ENCODE measurements at places on chromosomes 2 and 18.

- no peak for DNase-seq
Observed at GRCh38 chr2:230634146-230634545, 78.5 kb upstream of the CAB39 start.

- DNase-seq: no peak
Observed at GRCh38 chr18:55685638-55686037, 97.6 kb upstream of the TCF4 start.

- DNase-seq: no peak
Observed at GRCh38 chr2:40113997-40114396, 334.9 kb upstream of the THUMPD2 start.

DNA sequence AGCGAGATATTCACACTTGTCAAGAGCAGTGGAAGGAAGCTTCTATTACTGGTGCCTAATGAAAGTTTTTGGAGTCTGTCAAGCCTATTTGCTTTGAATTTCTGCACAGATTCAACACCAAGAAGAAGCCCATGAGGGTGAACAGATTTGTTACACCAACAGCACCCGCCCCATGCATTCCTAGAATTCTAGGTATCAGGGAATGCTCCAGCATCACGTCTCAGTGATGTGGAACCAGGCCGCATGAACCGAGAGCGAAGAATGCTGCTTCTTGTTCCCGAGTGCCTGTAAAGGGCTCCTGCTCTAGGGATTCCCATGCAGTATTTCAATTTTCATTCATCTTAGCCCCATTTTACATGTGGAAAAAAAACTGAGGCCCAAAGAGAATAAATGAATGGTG lies 69.7 kb downstream of the KCNF1 start:
- DNase-seq: no peak

GRCh38 chr2:73984922-73985307 lies 205 bp downstream of the TET3 start:
- DNase-seq: no peak

- peak; percentile 16 for DNase-seq
Observed at GRCh38 chr2:156892467-156893281, 364.8 kb upstream of the GALNT5 start.

GRCh38 chr2:235601960-235602704 lies 108.3 kb downstream of the AGAP1 start:
- no peak for DNase-seq

DNA sequence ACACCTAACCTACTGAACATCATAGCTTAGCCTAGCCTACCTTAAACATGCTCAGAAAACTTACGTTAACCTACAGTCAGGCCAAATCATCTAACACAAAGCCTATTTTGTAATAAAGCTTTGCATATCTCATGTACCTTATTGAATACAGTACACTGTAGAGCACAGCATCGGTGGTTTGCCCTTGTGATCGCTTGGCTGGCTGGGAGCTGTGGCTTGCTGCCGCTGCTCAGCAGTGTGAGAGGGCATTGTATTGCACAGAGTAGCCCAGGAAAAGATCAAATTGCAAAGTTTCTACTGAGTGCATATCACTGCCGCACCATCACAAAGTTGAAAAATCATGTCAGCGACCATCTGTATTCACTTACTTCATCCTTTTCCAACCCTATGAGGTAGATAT lies 62.3 kb upstream of the NCK2 start:
- DNase-seq: no peak

DNA sequence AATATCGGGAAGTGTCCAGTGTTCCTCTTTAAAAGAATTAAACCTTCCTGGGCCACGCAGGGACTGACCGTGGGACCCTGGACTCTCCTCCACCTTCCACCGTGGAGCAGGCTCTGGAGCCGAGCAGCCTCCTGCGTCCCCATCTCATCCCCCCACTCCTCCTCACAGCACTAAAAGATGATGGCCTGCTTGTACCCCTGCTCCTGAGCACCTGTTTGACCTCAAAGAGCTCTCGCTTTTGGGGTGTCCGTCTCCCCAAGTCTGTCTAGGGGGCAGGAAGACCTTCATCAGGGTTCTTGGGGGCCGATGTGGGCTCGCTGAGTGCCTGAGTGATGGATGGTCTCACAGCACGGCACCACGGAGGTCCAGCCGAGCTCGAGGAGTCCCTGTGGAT lies 1.2 kb upstream of the SDC1 start:
- DNase-seq: peak; percentile 2

DNA sequence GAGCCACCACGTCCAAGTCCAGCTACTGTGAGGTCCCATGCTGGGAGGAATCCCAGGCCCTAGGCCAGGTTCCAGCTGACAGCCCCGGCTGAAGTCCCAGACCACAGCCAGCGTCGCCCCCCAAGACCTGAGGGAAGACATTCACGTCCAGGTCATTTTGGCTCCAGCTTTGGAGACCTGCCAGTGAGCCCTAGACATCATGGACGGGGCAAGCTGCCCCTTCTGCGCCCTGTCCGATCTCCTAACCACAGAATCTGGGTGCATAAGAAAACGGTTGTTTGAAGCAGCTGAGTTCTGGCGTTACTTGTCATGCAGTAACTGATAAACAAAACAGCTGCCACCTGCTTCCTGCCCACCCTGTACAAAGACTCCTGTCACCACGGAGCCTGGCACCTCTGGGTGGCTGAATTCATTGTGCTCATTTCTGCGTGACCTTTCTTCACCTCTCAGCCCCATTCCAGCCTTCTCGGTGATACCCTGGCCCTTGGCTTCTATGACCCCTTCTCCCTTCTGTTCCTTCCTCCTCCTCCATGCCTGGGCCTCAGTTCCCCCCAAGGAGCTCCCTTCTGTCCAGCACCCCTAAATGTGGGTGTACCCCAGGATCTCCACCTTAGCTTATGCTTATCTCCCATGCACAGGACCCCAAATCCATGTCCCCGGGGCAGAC lies 72.6 kb upstream of the SMAD7 start:
- no peak for DNase-seq

DNA sequence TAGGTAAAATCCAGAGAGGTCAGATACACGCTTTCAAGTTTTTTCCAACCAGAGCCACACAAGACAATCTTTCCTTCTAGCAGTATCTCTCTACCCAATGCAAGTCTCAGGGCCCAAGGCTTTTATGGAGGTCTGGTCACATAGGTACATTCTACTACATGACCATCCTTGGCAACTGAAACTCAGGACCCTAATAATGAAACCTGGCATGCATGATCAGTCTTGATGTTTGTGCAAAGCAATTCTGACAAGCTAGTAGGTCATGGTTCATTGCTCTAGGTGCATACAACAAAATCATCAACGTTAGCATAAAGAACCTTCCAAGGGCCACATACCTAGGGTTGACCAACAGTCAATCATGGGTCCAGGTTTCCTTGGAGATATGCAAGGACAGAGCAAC lies 33.2 kb upstream of the CCDC88A start:
- DNase-seq: no peak

GRCh38 chr2:16650287-16651249 lies 15.1 kb downstream of the CYRIA start:
- DNase-seq: peak; percentile 18

GRCh38 chr18:54023471-54023870 lies 201.0 kb downstream of the MBD2 start:
- DNase-seq: no peak

DNA sequence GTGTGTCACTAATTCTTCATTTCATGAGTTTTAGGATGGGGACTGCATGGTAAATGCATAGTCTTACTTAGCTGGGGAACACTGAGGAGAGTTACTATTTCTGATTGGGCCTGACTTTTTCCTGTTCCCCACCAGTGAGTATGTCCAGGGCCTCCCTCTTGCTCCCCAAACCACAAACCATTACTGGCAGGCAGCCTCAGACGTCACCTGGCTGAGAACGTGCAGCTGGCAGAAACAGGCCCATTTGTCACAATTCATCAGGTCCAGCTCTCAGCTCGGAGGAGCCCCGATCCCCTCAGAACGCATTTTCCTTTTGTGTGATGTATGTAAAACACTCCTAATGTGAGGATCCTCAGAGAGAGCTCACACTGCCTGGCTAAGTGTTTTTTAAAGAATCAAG lies 71.7 kb upstream of the SIX3 start:
- DNase-seq: no peak
